ENCODE measurements at places on chromosomes 4 and X. TPM values are rescaled to one million over a fixed set of nuclear protein-coding genes. Genes with fewer than 3 reads are reported as not detected.

Gene XG
- not detected for total RNA-seq

Gene PDE5A
- 0.12 TPM for total RNA-seq

Gene MAGEA8
- total RNA-seq: not detected

Gene SPANXA2
- total RNA-seq: not detected

Gene ADAD1
- not detected for total RNA-seq

Gene ITM2A
- total RNA-seq: 141 TPM

Gene SMIM10L2A
- total RNA-seq: 0.94 TPM

Gene STAP1
- 19.7 TPM for total RNA-seq

Measured in activated naive CD4-positive, alpha-beta T cell treated with anti-CD3 and anti-CD28 coated beads, Interleukin-2, amount 10 ng/mL, durations not matched to agents 5 hours and 36 hours (primary cell).